NB4 (cell line): ENCODE measurements at places on chromosomes 12 and 14.

DNA sequence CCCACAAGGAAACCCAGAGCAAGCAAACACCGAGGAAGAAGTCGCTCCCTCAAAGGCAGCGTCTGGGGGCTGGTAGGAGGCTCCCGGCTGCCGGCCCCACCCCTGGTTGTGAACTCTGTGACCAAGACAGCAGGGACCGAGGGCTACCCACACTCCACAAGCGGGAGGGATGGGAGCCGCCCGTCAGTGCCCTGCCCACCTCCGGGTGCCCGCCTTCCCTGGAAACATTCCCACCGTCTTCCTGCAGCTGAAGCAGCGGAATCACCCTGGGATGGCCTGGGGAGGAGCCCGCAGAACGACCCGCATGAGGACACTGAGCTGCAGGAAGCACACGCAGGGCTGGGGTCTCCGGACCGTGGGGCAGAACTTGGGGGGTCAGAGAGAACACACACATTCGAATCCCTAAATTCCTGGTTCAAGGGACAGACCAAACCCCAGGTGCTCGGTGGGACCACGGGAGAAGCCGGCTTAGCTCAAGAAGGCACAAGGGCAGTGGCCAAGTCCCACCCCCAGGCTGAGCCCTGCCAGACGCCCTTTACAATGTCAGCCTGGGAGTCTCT is 33.5 kb upstream of the C14orf180 start:
- no peak for DNase-seq

DNA sequence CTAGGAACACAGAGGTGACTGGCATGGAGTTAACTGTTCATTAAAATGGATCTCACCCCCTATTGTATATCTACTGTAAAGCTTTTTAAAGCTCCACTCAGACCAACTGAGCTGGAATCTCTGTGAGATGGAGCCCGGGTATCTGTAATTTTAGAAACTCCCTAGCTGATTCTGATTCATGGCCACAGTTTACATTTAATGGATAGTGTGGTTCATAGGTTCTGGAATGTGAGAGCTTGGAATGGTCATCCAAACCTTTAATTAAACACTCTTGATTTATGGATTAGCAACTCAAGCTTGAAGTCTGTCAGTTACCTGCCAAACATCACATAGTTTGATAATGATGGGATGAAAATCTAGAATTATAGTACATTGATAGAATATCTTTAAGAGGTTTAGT is 183.8 kb downstream of the SLC25A21 start:
- DNase-seq = no peak

DNA sequence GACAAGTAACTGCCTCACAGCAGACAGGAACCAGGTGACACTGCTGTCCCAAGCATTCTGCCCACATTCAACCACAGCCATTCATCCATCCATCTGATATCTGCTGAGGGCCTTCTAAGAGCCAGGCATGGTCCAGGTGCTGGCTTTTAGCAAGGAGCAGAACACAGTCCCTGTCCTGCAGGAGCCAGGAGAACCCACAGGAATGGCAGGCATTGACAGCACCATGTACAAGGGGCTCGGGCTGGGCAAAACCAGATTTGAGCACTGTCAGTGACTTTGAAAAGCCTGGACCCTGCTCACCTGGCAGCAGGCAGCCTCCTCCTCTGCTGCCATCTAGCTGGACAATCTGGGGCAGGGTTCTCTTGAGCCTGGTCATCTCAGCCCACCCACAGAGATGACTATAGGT is 137.0 kb downstream of the ZFP36L1 start:
- DNase-seq = no peak

DNA sequence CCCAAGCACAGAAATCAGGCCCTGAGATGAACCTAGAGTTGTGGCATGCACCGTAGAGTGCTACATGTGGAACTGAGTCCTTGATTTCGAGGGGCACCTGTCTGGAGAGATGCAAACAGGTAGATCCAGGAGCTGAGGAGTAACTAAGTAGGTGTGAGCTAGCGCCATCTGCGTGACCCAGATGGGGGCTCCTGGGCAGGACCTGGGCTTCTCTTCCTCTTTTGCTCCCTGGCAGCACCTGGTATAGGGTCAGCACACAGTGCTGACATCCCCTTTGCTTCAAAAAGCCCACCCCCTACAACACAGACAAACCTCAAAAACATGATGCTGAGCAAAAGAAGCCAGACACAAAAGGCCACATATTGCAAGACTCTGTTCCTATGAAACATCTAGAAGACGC is 65.8 kb downstream of the PITPNM2 start:
- DNase-seq = no peak

DNA sequence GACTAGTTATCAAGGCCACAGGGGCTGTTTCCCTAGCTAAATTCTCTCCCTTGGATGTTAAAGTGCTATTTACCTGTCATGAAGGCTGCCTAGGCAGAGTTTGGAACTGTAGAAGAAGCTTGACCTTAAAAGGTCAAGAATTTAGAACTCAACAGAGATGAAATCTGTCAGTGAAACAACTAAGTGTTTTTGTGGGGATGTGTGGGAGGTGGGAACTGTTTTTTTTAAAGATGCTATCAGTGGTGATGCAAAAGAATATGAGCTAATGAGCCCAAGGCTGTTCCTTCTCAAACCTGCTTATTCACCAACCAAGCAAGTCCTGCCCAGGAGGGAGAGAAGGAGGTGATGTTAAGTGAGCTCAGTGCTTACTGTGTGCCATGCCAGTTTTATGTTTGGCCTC is 40.8 kb upstream of the POC1B start:
- peak; percentile 43 for DNase-seq

DNA sequence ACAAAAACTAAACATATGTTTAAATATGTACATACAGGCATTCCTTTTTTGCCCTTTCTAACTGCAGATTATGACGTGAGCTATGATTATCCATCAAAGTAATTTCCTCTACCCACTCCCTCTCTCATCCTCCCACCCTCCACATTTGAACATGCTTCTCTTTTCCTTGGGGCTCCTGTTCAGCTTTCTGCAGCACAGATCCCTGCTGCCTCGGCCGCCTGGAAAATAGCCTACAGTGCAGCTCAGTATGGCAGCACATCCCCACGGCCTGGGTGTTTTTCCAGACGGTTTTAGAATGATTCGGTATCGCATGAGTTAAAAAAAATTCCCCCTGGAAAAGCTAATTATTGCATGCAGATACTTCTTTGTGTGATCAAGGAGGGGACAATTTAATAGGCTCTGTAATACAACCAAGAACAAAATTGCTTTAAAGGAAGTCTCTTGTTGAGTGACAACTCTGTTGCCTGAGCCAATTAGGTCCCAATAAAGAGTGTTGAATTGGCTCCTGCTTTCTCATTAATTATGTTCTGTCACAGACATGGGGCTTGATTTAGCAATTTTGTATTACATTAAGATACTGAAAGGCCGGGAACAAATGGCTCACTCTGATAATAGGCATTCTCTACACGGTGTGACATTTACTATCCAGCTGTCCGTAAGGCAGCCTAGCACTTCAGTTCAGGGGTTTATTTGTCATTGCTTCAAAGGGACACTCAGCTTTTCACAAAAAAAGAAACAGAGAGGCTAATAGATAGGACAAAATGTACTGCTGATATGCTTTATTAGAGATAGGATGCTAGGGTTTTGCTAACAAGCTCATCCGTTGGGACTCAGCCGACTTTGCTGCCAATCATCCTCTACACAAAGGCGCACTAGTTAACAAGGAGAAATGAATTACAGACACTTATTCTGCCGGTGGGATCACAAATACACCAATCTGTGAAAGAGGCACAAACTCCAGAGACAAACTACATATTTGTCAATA is 285.8 kb upstream of the G2E3 start:
- no peak for DNase-seq

GRCh38 chr12:20188930-20189653 is 179.2 kb upstream of the PDE3A start:
- no peak for DNase-seq

- DNase-seq = peak; percentile 49
These were observed 4.2 kb upstream of the AAAS start for GRCh38 chr12:53325511-53326061.

GRCh38 chr14:37114559-37114958 is 57.8 kb downstream of the SLC25A21 start:
- DNase-seq = no peak

DNA sequence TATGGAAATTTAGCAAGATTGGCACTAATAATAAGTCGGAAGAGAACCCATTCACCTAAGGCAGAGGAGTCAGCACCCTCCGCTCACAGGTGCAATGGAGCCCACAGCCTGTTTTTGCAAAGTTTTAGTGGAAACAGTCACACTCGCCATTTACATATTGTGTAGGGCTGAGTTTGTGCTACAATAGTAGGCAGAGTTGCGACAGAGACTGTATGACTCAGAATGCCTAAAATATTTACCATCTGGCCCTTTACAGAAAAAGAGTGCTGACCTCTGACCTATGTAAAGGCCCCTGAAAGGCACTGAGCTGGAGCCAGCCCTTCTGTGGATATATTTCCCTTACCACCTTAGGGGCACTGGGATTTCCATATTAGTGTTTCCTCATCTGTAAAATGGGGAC is 79.0 kb downstream of the PRIMA1 start:
- peak; percentile 77 for DNase-seq

- no peak for DNase-seq
These were observed 97.4 kb downstream of the RAD51B start for GRCh38 chr14:67917006-67917405.

DNA sequence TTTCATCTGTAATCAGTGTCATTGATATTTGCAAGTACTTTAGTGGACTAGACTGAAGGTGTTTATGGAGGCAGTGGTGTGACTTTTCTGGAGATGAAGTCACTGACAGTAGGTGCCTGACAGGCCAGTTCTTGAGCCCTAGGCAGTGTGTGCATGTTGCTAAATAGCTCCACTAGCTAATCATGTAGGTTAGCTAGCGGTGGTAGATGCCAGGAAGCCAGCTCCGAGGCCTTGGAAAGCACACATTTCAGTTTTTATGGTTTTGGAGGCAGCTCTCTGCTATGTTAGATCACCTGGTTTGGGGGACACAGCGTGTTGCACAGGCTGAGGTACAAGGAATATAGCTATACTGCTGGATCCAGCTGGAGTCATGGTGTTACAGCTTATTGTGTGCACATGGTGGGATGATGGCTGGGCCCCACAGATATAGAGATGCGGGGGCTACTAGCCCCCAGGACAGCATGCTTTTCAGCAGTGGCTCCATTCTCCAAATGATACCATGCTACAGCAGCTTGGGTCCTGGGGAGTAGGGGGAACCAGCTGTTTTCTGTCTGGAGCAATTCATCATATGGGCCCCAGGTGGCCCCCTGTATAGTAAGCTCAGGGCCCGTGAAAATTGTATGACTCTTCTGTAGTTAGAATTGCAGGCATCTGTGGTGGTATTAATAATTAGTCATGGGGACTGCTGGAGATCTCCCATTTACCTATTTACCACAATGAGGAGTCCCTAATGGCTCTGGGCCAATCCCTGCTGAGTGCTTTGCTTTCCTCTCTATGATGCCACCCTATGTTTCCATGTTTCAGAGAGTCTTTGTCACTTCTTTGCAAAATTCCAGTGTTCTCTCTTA is 367.2 kb upstream of the LMO3 start:
- no peak for DNase-seq

DNA sequence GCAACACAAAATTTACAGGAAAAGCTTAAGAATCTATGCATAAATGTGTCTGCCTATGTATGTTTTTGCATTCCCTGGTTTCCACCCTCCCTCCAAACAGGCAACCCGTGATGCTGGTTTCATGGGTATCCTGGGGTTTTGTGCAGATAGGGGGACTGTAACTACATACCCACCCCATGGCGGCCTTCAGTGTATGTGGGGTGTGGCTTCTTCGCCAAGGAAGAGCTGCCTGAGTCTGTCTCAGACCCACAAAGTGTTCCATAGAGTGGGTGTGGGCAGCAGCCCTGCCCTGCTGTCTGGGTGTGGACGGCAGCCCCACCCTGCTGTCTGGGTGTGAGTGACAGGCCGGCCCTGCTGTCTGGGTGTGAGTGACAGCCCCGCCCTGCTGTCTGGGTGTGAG is 174.8 kb downstream of the ADGRD1 start:
- no peak for DNase-seq

DNA sequence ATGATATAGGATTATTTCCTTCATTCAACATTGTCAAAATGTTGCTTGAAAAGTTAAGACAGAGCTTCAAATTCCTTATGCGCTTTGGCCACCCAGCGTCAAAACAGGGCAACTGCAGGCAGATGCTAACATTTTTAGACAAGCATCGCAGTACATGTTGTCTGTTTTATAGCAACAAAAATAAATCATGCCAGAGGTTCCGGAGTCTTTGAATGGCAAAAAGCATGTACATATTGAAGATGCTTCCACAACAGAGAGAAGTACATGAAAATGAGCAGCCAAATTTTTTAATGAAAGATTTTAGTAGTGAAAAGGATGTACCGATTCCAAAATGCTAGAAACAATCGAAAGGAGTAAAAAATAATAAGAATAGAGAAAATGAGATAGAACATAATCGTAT is 49.8 kb upstream of the USP15 start:
- DNase-seq = peak; percentile 79

- DNase-seq = no peak
These were observed 75.1 kb upstream of the DBX2 start for GRCh38 chr12:45125997-45126396.

DNA sequence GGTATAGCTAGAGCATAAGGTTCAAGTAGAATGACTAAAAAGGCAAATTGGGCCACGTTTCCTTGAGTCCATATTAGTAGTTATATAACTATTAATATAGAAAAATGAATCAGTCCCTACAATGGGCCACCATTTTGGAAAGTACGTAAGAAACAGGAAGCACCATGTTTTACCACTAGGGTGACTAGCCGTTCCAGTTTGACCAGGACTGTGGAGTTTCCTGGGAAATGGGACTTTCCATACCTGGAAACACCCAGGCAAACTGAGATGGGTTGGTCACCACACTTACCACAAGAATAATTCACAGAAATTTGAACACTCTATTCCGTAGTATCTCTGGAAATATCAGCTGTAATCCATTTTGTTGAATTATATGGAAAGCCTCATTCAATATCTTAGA is 2.1 kb upstream of the MAGOHB start:
- DNase-seq = peak; percentile 7

GRCh38 chr12:130371296-130371695 is 33.6 kb downstream of the PIWIL1 start:
- no peak for DNase-seq

GRCh38 chr12:93569656-93570551 is 2.6 kb upstream of the SOCS2 start:
- peak; percentile 96 for DNase-seq

GRCh38 chr12:68477906-68478305 is 132.8 kb upstream of the RAP1B start:
- DNase-seq = no peak

DNA sequence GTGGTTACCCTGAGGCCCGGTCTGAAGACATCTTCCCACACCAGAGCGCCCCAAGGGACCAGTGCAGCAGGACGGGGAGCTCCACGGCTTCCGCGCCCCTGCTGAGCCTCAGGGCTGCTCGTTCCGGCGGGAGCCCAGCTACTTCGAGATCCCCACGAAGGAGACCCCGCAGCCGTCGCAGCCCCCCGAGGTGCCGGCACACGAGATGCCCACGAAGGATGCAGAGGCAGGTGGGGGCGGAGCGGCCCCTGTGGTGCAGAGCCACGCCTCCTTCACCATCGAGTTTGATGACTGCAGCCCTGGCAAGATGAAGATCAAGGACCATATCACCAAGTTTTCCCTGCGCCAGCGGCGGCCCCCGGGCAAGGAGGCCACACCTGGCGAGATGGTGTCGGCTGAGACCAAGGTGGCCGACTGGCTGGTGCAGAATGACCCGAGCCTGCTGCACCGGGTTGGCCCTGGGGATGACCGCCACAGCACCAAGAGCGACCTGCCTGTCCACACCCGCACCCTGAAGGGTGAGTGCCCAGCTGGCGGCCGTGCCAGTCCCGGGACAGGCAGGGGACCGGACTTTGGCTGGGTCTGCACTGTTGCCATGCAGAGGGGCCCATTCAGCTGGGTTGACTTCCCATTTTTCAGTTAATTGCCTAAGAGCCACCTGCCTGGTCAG is 18.1 kb downstream of the CEP170B start:
- peak; percentile 46 for DNase-seq

- DNase-seq = no peak
These were observed 20.8 kb downstream of the ESRRB start for GRCh38 chr14:76396714-76397187.
